Hair follicle dermal papilla cell (primary cell): ENCODE measurements at places on chromosomes 7 and 10. TPM values are rescaled to one million over a fixed set of nuclear protein-coding genes. Genes with fewer than 3 reads are reported as not detected.

BMS1 gene
- total RNA-seq, result 15.5 and 16.1 TPM in 2 replicates

CYP2C9 gene
- total RNA-seq, result not detected in 2 replicates

HKDC1 gene
- 0.16 and 0.24 TPM in 2 replicates for total RNA-seq

SPDYE5 gene
- total RNA-seq, result 0.12 TPM in 1 of 2 replicates, not detected in the other

CYP2C19 gene
- not detected in 2 replicates for total RNA-seq

NEURL1 gene
- 0.12 and 0.16 TPM in 2 replicates for total RNA-seq

STX1A gene
- total RNA-seq, result 11.4 and 15.8 TPM in 2 replicates

HOXA9 gene
- 0.36 TPM in 1 of 2 replicates, not detected in the other for total RNA-seq

GRID2IP gene
- 0.12 TPM in 1 of 2 replicates, not detected in the other for total RNA-seq

TET1 gene
- 9.2 and 14.3 TPM in 2 replicates for total RNA-seq

NEUROG3 gene
- not detected in 2 replicates for total RNA-seq

RSPH10B2 gene
- total RNA-seq, result under 0.01 and 0.73 TPM in 2 replicates

NKX1-2 gene
- total RNA-seq, result 0.16 TPM in 1 of 2 replicates, not detected in the other

LRRD1 gene
- 0.16 TPM in 1 of 2 replicates, not detected in the other for total RNA-seq

CALML3 gene
- total RNA-seq, result 0.12 TPM in 1 of 2 replicates, not detected in the other

FAM180A gene
- total RNA-seq, result 33.4 and 34.4 TPM in 2 replicates

KCP gene
- total RNA-seq, result 0.32 and 0.49 TPM in 2 replicates

SLC13A1 gene
- not detected in 2 replicates for total RNA-seq

HTR5A gene
- total RNA-seq, result not detected in 2 replicates

SLIT1 gene
- 0.32 TPM in 1 of 2 replicates, not detected in the other for total RNA-seq

ECHDC3 gene
- total RNA-seq, result 9.4 and 22.7 TPM in 2 replicates

SUN3 gene
- total RNA-seq, result not detected in 2 replicates

CDK5 gene
- 12.2 and 12.4 TPM in 2 replicates for total RNA-seq

EPHA1 gene
- total RNA-seq, result not detected in 2 replicates

ADD3 gene
- 103 and 123 TPM in 2 replicates for total RNA-seq

NEBL gene
- not detected in 2 replicates for total RNA-seq

TMEM273 gene
- total RNA-seq, result not detected in 2 replicates

CALHM1 gene
- not detected in 2 replicates for total RNA-seq

PNLIPRP3 gene
- total RNA-seq, result 0.12 TPM in 1 of 2 replicates, not detected in the other

AKR1C4 gene
- total RNA-seq, result not detected in 2 replicates

KIAA1217 gene
- 12.2 and 18.2 TPM in 2 replicates for total RNA-seq

GBX1 gene
- total RNA-seq, result not detected in 2 replicates

UNC5B gene
- 36.1 and 42.4 TPM in 2 replicates for total RNA-seq

FAM204A gene
- 59.9 and 117 TPM in 2 replicates for total RNA-seq

NDUFB8 gene
- 81.3 and 86.6 TPM in 2 replicates for total RNA-seq

ODAD2 gene
- total RNA-seq, result 0.49 and 1.1 TPM in 2 replicates

ATOH7 gene
- not detected in 2 replicates for total RNA-seq

NAPEPLD gene
- 8.6 and 9.2 TPM in 2 replicates for total RNA-seq

HSPA12A gene
- total RNA-seq, result 11.3 and 11.8 TPM in 2 replicates

TFPI2 gene
- 1.9 and 2.8 TPM in 2 replicates for total RNA-seq

ACSM6 gene
- not detected in 2 replicates for total RNA-seq

EBLN1 gene
- total RNA-seq, result not detected in 2 replicates

OR13A1 gene
- not detected in 2 replicates for total RNA-seq

TMEM213 gene
- total RNA-seq, result not detected in 2 replicates

NPSR1 gene
- not detected in 2 replicates for total RNA-seq

ZPBP gene
- not detected in 2 replicates for total RNA-seq

PEX1 gene
- total RNA-seq, result 15.3 and 16.4 TPM in 2 replicates

MRPL32 gene
- 27.1 and 29.0 TPM in 2 replicates for total RNA-seq
